IMR-90 (cell line): ENCODE measurements at places on chromosomes 1 and 21. TPM values are rescaled to one million over a fixed set of nuclear protein-coding genes. Genes with fewer than 3 reads are reported as not detected.

- DNase-seq = no peak
Observed at GRCh38 chr1:34002810-34003209, 138.9 kb downstream of the HMGB4 start.

DNA sequence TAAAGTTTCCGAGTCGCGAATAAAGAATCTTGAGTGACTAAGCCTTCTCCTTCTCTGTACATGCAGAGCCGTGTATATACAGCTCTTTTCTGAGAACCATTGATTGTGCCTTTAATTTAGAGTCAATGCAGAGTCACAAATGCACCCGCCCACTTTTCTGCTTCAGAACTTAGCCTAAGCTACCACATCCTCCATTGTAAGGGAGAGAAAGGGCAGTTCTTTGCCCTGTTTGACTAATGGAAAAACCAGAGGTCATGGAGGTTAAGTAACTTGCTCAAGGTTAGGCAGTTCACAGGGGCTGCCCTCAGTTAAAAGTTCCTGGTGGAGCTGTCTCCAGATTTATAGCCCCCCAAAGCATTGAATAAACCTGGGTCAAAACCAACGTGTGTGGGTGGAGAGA is 139.6 kb downstream of the TOMM20 start:
- DNase-seq = peak; percentile 64

- no peak for DNase-seq
Observed at GRCh38 chr1:39152923-39153322, 51.6 kb upstream of the MACF1 start.

The SRM gene
- 23.1 and 25.6 TPM in 2 replicates for total RNA-seq

The ADAMTSL4 gene
- total RNA-seq = 0.54 and 0.56 TPM in 2 replicates

DNA sequence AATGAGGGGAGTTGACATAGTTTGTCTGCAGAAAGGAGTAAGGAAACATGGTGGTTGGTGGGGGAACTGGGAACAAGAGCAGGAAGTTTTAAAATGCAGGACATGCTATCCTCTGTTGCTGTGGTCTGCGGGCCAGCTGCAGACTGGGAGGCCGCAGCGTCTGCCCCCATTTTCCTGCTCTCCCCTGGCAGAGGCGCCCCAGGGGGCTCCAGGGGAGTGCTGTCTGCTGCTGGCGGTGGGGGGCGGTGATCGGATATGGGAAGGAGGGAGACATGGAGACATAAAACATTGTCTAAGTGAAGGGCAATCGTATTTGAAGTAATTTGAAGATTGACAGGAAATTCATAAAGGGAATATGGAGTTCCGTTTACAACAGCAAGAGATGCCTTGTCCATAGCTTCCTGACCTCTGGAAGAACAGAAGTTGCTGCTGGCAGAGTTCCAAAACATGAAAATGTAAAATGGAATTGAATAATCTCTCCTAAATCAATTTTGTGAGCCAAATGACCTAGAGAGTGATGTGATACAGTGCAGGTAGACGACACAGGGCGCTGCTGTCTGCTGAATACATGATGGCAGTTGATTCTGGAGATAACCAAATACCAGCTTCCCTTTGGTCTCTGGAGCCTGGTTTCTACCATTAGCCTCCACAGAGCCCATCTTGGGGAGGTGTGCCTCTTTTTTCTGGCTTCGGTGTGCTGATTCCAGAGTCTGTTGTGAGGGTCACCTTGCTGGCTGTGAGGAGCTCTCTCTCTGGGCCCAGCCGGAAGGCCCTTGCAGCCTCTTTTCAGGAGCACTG is 61.0 kb downstream of the PCBP3 start:
- no peak for DNase-seq

DNA sequence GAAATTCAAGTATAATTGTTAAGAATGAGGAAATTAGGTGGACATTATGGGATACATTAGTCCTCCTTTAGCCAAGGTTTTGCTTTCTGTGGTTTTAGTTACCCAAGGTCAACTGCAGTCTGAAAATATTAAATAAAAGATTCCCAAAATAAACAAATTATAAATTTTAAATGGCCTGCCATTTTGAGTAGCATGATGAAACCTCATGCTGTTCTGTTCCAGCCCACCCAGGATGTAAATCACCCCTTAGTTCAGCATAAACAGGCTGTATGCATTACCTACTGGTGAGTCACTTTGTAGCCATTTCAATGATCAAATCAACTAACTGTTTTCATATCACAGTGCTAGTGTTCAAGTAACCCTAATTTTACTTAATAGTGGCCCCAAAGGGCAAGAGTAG is 132.5 kb upstream of the LYPLAL1 start:
- DNase-seq = peak; percentile 87

DNA sequence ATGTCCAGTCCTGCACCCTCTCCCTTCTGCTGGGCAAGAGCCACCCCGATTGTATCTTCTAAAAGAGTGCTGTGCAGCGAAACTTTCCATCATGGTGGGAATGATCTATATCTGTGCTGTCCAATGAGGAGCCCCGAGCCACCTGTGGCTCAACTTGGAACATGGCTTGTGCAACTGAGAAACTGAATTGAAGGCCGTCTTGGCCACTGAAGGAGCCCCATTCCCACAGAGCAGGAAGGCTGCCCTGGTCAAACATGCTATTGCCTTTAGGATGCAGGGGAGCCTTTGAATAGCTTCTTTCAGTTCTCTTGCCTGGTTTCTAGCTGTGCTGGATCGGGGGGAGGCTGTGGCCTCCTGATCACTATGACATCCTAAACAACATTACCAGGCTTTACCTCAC is 427.6 kb downstream of the SETD4 start:
- no peak for DNase-seq

The FTCD gene
- total RNA-seq = not detected in 2 replicates

The LAPTM5 gene
- under 0.01 TPM in 1 of 2 replicates, not detected in the other for total RNA-seq

DNA sequence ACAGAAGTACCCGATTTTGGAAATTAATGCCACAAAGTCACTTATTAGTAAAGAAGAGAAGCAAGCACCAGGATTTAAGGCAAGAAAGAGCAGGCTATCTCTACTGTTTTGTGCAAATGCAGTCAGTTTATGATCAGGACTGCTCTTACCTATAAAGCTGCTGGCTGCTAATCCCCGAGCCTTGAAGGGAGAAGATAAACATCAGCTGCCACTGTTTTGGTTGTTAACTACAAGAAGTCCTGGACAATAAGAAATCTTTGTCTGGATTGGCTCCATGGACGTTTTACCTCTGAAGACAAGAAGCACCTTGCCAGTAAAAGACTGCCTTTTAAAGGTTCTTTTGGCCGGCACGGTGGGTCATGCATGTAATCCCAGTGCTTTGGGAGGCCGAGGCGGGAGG is 21.4 kb downstream of the FRRS1 start:
- DNase-seq = no peak

- DNase-seq = peak; percentile 74
Observed at GRCh38 chr1:200172311-200172710, 144.8 kb downstream of the NR5A2 start.

- no peak for DNase-seq
Observed at GRCh38 chr1:199690496-199690895, 337.0 kb upstream of the NR5A2 start.

The TRAF3IP3 gene
- 0.18 TPM in 1 of 2 replicates, not detected in the other for total RNA-seq

The PTGFRN gene
- total RNA-seq = 0.90 and 1.1 TPM in 2 replicates
